GM23248 (cell line): ENCODE measurements at places on chromosomes 6 and 20. TPM values are rescaled to one million over a fixed set of nuclear protein-coding genes. Genes with fewer than 3 reads are reported as not detected.

DNA sequence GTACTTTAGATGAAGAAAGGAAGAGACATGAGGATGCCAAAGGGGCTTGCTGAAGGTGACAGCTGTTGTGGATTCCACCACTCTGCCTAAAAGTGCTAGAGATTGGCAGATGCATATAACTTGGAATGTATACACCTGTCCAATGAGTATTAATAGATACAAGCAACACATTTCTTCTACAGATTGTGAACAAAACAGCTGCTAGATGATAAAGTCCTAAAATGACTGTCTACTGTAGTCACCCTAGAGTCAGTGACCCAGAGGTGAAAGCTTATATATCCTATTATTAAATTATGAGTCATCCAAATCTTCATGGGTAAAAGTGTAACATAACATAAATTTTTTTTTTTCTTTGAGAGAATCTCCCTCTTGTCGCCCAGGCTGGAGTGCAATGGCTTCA is 5.2 kb downstream of the RNF217 start:
- H3K4me1 ChIP-seq, result peaks cover 42% of the 10 kb centered on the region
- DNase-seq, result peak; percentile 48
- no peaks in the 10 kb centered on the region for H3K27me3 ChIP-seq
- no peak overlapping the region for H3K27ac ChIP-seq

LBP gene
- total RNA-seq, result not detected in 2 replicates

DNA sequence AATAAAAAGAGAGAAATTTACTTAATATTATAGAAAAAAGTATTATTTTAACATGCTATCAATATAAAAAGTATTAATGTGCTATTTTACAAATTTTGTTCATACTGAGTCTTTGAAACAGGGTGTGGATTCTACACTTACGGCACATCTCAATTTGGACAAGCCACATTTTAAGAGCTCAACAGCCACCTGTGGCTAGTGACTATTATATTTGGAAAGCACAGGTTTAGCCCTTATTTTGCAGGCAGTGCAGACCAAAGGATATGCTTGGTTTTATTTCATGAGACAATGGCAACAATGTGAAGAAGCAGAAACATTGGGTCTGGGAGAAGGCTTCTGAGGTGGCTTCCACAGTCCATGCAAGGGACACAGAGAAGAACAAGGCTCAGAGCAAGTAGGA is 74.6 kb downstream of the BACH2 start:
- no peak overlapping the region for H3K4me3 ChIP-seq
- no peak for DNase-seq
- peaks cover 23% of the 10 kb centered on the region for H3K4me1 ChIP-seq
- H3K27ac ChIP-seq, result no peak overlapping the region
- no peaks in the 10 kb centered on the region for H3K36me3 ChIP-seq

GRCh38 chr6:134359302-134359701 is 41.4 kb upstream of the SGK1 start:
- H3K4me1 ChIP-seq, result peaks cover 33% of the 10 kb centered on the region
- DNase-seq, result peak; percentile 36
- H3K4me3 ChIP-seq, result no peak overlapping the region
- H3K36me3 ChIP-seq, result no peaks in the 10 kb centered on the region

DNA sequence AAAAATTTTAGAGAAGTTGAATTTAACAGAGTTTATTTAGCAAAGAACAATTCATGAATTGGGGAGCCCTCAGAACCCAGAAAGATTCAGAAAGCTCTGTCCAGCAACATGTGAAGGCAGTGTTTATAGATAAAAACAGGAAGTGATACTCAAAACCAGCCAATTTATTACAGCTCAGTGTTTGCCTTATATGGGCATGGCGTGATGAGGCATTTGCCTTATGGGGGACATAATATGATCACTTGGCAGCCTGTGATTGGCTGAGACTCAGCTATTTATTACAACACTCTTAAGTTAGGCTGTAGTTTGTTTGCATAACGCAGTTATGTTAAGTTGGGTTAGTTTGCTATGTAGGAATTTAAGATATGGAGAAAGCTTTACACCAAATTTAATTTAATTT is 11.5 kb downstream of the HLA-DPA1 start:
- DNase-seq, result no peak
- peaks cover 17% of the 10 kb centered on the region for H3K27me3 ChIP-seq

TAGAP gene
- not detected in 2 replicates for total RNA-seq

PNLDC1 gene
- not detected in 2 replicates for total RNA-seq

GRCh38 chr6:28737750-28738395 is 185.9 kb downstream of the TRIM27 start:
- no peak overlapping the region for H3K27ac ChIP-seq
- DNase-seq, result no peak
- no peak overlapping the region for H3K4me3 ChIP-seq
- H3K36me3 ChIP-seq, result no peaks in the 10 kb centered on the region
- no peaks in the 10 kb centered on the region for H3K4me1 ChIP-seq

- peak; percentile 79 for DNase-seq
- H3K27ac ChIP-seq, result no peak overlapping the region
- no peaks in the 10 kb centered on the region for H3K36me3 ChIP-seq
- no peaks in the 10 kb centered on the region for H3K27me3 ChIP-seq
- H3K4me1 ChIP-seq, result peaks cover 18% of the 10 kb centered on the region
Measured at GRCh38 chr6:170048615-170049256, 242.1 kb downstream of the DLL1 start.

DNA sequence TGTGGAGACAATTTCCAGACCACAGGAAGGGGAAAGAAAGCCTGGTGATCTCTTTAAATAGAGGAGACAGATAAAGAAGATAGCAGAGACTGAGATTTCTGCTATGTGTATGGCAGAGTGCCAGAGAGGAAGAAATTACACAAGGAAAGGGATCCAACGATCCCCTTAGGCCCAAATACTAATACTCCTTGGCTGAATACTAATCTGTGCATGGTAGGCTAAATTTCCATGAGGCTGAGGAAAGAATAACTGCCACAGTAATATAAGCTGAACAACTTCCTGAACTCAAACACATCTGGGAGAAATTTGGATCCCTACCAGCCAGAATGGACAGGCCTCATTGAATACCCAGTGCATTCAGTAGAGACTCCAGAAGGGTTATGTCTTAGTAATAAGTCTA is 83.3 kb upstream of the TNFAIP3 start:
- no peaks in the 10 kb centered on the region for H3K4me1 ChIP-seq
- no peaks in the 10 kb centered on the region for H3K36me3 ChIP-seq
- no peaks in the 10 kb centered on the region for H3K27me3 ChIP-seq
- no peak for DNase-seq

DNA sequence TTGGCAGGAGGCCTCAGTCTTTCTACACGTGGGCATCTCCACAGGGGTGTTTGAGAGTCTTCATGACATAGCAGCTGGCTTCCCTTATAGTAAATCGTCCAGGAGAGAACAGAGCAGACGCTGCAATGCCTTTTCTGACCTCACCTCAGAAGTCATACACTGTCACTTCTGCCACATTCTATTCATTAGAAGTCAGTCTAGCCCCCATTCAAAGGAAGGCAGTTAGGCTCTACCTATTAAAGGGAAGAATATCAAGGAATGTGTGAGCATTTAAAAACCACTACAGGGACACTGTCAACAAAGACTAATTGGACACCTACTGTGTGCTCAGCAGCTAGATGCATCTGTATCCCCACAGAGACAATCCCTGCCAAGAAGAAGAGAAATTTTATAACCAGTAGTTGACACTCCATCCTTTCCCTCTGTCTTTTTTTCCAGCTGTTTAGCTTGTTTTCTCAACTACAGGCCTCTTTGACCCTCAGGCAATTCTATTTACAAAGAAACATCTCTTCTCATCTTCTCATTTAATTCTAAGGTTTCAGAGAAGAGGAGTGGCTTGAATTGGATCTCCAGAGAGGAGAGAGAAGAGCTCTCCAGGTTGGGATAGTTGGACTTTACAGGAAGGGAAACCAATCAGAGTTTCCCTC is 18.6 kb downstream of the ARMC12 start:
- H3K4me1 ChIP-seq, result no peaks in the 10 kb centered on the region
- H3K27ac ChIP-seq, result no peak overlapping the region
- no peaks in the 10 kb centered on the region for H3K36me3 ChIP-seq
- DNase-seq, result no peak

PCMTD2 gene
- 34.3 and 134 TPM in 2 replicates for total RNA-seq

- H3K4me3 ChIP-seq, result no peak overlapping the region
- DNase-seq, result no peak
Measured at GRCh38 chr6:20817806-20818320, 283.6 kb downstream of the CDKAL1 start.

DNA sequence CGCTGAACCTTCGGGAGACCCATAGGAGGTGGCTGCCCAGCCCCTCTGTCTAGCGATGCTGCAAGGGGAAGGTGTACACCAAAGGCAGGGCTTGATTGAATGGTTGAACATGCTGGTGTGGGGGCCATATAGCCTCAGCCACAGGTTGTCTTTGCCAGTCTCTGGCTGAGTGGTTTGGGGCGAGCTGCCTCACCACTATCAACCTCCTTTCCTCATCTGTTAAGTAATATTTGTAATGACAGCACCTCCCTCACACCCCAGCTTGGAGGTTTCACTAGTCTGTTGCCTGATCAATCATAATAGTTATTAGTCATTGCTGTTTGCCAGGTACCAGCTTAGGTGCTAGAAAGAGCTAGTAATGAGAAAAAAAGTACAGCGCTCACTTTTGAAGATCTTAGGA is 11.8 kb upstream of the ZNF831 start:
- no peaks in the 10 kb centered on the region for H3K4me1 ChIP-seq
- no peak overlapping the region for H3K4me3 ChIP-seq
- no peaks in the 10 kb centered on the region for H3K27me3 ChIP-seq
- no peak for DNase-seq

DNA sequence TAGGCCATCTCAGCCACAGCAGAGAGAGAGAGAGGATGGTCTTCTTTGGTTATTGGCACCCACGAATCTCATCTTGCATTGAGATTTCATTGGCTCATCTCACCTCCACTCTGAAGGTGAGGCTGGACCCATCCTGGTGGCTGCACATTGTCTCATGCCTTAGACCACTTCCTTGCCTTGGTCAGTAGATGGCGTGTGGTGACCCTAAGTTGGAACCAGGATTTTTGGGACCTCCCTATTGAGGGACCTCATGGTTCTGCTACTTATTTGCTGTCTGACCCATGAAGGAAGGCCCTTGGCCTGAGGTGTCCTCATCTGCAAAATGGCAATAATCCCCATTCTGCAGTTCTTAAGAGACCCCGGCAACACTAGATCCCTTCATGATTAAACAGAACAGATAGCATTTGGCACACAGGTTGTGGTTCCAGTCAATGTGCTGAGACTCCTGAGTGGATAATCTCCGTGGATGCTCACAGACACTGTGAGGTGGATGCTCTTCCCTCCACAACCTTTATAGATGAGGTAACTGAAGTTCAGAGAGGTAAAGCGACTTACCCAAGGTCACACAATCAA is 21.5 kb upstream of the AAR2 start:
- no peaks in the 10 kb centered on the region for H3K27me3 ChIP-seq
- H3K36me3 ChIP-seq, result no peaks in the 10 kb centered on the region
- peak; percentile 54 for DNase-seq
- H3K4me3 ChIP-seq, result no peak overlapping the region

DLK2 gene
- 0.51 and 0.76 TPM in 2 replicates for total RNA-seq

RPS21 gene
- 1,039 and 1,622 TPM in 2 replicates for total RNA-seq
